ENCODE measurements at places on chromosomes 3 and 15.
A peak's percentile ranks its signal among the peaks of the same experiment; 100 is the strongest.

DNA sequence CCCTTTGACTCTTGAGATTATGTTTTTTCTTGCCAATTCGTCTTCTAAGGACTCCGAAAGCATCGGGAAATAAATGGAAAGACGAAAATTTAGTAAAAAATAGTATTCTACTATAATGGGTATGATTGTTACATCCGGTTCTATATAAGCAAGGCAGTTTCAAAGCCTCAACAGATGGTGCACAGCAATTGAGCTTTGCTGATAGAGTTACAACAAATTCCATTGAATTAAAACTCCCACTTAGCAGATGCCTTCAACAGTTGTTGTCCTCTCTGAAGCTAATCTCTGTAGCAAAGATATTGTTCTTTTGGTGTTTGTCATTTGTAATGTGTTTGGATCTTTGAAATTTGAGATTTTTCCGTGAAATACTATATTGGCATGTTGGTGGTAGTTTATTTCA is 16.1 kb upstream of the GHSR start:
- no peak for DNase-seq

GRCh38 chr3:4350789-4351163 is 47.6 kb downstream of the SETMAR start:
- DNase-seq: peak; percentile 88

- DNase-seq: peak; percentile 44
Measured at GRCh38 chr3:170520996-170521395, 64.9 kb downstream of the SLC7A14 start.

GRCh38 chr3:25474052-25474451 is 46.0 kb downstream of the RARB start:
- peak; percentile 30 for DNase-seq

DNA sequence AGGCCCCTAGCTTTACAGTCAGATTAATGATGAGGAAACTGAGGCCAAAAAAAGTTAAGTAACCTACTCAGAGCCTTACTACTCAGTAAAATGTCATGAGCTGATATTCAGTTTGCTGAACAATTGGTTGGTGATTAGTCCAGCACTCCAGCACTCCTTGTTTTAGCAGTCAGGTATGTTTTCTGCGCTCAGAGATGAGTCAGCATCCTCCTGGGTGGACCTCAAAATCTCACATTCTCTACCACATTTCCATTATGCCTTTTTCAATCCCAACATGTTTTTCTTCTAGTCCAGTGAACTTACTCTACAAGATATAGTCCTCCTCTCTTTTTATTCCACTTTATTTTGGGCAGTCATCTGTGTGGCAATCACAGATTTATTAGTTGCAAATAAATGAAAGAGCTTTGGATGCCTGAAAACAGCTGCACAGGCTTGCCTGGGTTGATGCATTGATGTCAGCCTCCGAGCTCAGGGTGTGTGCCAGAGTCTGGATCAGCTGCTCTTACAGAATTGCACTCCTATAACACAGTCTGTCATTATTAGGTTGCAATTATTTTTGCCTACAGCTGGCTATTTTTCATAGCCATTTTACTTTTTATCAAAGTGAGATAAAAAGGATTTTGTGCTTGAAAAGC is 133.2 kb downstream of the ARPP21 start:
- DNase-seq: no peak

GRCh38 chr3:66508461-66508860 is 7.6 kb upstream of the LRIG1 start:
- no peak for DNase-seq

DNA sequence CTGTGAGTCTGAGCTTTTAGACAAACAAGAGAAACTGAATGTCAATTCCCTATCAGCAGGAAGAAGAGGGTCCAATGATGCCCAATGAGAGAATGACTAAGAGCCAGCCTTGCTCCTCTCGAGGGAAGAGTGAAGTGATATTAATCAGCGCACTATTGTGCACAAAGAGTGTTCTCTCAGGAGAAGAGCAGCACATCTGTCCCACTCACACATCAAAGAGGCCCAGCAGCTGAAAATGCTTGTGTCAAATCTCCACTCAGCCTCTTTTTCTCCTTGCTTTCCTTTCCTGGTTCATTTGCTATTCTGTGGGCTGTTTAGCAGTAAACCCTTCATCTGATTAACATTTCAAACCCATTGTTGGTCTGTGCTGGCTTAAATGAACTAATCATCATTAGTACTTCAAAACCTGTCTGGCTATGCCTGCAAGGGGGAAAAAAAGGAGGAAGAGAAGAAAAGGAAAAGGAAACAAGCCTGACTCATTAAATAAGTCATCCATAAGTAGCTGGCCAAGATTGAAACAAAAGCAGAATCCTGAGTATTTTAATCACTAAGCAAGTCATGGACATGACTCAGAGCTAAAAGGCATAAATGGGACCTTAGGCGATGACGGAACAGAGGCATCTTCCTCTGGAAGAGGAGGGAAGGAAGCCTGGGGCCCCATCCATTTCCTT is 912.7 kb downstream of the TUSC7 start:
- DNase-seq: peak; percentile 88

- DNase-seq: peak; percentile 60
Measured at GRCh38 chr15:88745696-88746095, 57.5 kb upstream of the ACAN start.

DNA sequence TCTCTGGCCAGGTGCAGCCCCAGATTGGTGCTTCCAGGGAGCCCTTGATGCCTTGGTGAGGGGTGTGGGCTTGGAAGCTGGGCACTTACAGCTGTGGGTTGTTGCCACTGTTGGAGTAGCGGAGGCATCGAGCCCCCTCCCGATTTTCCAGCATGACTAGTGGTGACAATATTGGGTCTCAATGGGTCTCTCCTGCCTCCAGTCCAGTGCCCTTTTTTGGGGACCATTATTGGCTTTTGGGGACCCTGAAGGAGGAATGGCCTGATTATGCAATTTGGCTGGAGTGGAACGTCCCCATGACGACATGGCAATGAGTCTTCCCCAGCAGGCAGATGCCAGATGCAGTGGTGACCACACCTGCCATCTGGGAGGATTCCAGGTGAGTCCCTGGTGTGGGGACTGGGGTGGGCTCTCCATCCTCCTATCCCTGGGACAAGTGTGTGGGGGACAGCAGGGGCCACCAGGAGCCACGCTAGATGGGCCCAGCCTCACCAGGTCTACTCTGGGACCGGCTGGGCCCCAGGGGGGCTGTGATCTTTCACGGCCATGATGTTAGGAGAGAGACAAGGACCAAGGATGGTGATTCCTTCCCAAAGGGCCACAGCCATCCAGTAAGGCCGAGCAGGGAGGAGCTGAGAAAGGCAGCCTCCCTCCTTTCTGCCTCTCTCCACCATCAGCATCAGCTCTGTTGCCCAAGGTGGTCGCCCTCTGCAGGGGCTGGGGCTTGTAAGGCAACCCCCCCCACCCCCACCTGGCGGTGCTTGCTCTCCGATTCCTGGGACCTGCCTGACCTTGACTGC is 196.8 kb downstream of the GOLGA6L6 start:
- no peak for DNase-seq

DNA sequence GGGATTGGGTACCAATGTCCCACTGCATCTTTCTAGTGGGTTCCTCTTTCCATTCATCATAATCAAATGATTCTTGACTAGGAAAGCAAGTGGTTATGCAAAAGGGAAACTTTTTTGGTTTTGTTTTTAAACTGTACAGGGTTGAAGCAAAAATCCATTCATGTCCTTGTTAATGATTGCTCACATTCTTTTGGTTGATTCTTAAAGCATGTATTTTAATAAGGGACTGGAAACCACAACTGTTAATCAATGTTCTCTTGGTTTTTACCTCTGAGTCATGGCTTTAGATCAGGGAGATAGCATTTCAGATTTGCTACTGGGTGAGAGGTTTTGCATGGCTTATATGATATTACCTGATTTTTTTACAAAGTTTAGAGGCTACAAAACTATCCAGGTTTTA is 371.7 kb upstream of the RGMA start:
- DNase-seq: no peak

GRCh38 chr15:48861813-48862431 is 16.0 kb upstream of the EID1 start:
- DNase-seq: peak; percentile 88

GRCh38 chr15:74809242-74809641 is 3.4 kb upstream of the LMAN1L start:
- DNase-seq: no peak

GRCh38 chr3:71451812-71452211 is 131.7 kb downstream of the FOXP1 start:
- DNase-seq: no peak

DNA sequence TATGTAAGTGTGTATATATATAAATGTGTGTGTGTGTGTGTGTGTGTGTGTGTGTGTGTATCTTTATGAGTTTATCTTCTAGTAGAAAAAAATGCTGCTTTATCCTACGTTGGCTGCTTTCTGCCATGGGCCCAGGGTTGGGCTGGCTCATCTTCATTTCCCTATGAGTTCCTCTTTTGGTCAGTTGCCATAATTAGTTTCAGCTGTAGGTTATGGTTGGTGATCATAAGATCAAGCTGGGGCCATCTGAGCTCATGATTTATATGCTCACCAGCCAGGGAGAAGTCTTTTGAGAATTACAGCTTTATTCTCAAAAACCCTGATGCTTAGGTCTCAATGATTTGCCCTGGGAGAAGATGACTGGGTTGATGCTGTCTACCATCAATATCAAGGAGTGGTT is 775.8 kb upstream of the ARPP21 start:
- DNase-seq: no peak

DNA sequence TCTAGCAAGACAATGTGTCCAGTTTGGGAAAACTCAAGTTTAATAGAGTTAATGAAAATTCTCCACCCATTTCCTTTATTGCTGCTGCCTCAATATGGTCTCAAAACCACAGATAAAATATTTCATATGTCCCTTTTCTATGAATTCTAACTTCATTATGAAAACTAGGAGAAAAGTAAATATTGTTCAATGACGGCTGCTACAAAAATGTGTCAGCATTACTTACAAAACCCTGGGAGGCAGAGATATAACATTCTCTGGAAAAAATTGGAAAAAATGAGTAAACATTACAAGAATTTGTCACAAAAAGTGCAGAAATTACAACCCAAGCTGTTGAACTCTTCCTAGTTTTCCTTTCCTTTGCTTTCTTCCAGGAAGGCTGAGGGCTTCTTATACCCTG is 22.2 kb upstream of the FBN1 start:
- peak; percentile 77 for DNase-seq

DNA sequence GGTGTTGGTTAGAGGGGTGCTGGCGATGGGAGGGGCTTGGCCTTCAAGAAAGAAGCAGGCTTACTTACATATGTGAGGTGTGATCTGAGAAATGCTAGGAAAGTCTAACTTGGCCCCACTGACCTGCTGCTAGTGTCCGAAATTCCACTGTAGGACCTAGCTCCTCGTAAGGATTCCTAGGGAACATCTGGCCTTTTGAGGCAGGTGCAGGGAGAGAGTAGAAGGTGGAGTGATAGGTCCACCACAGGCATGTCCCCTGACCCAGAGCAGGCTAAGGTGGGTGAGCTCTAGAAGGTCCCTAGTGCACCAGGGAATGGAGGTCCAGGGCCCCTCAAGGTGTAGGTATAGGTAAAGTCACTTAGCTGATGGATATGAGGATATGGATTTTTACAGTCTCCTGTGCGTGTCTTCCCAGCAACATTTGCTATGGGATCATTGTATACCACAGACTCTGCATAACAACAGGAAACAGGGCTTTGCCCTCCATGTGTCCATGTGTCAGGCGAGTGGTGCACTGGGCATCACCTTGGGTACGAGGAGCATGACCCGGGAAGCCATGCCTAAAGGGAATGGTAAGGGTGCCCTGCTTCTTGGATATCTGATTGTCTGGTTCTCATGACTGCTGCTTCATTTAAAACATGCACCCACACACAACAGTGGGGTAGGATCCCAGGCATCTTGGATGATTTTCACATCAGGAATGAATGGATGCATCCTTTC is 32.6 kb downstream of the POMGNT2 start:
- no peak for DNase-seq

GRCh38 chr3:7707187-7707586 is 794.4 kb upstream of the LMCD1 start:
- DNase-seq: no peak

GRCh38 chr15:68192804-68193486 is 12.2 kb downstream of the CALML4 start:
- DNase-seq: no peak

DNA sequence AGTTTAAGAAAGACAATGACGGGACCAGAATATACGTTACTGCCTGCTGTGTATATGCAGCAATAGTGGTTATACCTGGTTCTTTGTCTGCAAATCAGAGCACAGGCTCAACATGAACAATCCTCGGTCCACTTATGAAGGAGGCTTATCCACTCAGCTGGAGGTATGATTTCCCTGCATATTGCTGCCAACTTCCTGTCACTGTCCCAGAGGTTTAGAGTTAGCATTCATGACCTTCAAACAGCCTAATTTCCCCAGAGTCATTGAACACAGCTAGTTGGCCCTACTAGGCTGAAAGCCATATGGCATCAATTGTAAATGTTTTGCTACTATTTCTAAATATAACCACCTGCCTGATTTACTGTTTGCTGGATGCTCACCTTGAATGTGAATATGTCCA is 224.9 kb upstream of the ZNF717 start:
- DNase-seq: no peak

DNA sequence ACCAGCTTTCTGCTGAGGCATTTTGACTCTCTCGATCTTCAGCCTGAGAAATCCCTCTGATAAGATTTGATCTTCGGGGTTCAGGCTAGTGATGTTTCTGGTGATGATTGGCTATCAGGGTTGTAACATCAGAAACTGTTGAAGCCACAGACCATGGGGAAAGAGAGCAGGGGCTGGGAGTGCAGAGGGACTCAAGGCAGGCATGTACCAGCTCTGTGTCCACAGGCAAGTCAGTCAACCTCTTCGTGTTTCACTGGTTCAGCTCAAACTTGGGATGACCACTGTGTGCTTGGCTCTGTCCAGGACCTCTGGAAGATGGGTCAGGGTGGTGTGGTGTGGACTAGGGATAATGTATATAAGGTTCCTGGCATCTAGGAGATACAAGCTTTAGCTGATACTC is 116.5 kb downstream of the EEFSEC start:
- DNase-seq: no peak

DNA sequence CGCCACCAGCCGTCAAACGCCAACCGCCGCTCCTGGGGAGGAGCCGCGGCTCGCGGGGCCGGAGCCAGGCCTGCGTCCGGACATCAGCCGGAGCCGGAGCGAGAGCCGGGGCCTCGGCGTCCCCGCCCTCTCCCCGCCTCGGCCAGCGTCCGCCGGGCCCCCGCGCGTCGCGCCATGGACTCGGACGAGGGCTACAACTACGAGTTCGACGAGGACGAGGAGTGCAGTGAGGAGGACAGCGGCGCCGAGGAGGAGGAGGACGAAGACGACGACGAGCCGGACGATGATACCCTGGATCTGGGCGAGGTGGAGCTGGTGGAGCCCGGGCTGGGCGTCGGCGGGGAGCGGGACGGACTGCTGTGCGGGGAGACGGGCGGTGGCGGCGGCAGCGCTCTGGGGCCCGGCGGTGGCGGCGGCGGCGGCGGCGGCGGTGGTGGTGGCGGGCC is 359 bp downstream of the ARIH1 start:
- no peak for DNase-seq

- DNase-seq: no peak
Measured at GRCh38 chr3:105497386-105497785, 130.7 kb downstream of the ALCAM start.

DNA sequence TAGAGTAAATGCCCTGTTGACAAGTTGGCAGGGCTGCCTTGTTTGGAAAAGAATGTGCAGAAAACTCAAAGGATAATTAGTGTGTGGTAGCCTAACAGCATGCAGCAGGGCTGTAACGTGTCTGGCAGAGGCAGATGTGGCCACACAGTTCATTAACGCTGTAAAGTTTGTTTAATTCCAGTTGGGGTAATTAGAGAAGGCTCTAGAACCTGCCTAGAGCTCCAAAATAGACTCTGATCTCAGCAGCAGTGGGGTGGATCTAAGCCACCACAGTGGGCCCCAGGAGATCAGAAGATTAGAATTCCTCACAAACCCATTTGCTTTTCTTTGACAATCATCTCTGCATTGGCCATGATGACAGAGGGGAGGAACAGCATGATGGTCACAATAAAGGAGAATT is 65.1 kb upstream of the LEKR1 start:
- DNase-seq: no peak
